Cortex of kidney (tissue), 1 donor: ENCODE measurements at places on chromosomes 7 and 10.

GRCh38 chr7:108308903-108309302 is 147.3 kb downstream of the NRCAM start:
- DNase-seq, result no peak

- DNase-seq, result no peak
Observed at GRCh38 chr7:12595148-12595547, 24.6 kb downstream of the SCIN start.

DNA sequence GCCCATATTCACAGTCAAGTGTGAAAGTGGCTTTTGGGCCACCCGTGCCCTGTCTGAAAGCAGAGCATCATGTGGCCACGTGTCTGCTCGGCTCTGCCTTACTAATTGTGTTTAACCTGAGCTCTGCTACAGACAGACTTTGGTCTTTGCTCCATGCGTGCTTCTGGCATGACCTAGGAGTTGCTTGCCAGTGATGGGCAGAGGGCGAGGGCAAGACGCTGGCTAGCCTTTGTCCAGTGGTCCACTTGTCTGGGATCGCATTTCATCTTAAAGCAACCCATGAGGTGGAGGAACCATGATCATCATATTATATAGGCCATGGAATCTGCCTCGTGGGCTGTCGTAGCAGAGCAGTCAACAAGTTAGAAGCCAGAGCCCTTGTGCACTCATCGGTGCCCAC is 123.3 kb upstream of the INSYN2A start:
- DNase-seq, result no peak

DNA sequence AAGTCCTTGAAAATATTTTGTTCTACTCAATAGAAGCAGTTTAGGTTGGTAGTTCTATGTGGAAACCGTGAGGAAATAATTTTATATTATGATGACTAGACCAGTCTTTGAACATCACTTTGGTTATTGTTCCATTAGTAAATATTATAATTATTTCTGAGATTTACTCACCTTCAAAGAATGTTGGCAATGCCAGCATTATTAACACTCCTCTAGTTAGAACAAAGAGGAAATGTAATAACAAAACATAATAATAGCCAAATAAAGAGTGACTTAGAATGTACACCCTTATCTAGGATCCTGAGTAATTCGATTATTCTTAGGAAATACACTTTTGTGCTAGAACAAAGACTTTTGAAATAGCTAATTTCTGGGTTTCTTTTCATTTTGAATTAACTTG is 121.1 kb downstream of the CFTR start:
- no peak for DNase-seq

- DNase-seq, result no peak
Observed at GRCh38 chr10:86195521-86196157, 171.0 kb downstream of the GRID1 start.

DNA sequence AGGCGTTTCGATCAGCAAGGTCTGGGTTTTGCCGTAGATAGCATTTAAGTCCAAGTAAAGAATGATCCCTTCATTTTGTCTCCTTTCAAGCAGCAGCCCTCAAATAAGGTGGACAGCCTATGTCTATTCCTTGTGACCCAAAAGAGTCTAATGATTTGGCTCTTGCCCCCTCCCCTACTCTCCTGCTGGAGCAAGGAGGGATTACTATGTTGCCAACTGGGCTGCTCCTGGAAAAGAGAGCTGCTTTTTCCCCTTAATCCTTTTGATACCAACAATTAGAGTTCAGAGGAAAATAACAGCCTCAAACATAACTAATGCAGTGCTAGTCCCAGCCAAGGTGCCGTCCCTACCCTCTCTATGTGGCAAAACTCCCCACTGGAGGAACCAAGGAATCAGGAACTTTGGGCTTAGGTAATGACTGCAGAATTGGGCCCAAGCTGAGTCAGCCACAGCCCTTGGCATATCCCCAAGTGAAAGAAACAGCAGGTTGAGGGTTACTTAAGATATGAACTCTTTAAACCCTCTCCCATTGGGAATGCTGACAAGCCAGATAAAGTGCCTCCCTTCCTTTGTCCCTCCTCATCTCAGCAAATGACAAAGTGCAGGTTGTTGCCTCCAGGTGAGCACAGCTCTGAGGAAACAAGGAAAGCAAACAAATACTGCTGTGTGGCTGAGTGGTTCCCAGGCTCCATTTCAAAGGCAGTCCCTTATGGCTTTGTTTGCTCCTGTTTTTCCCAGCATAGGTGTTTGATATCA is 643.7 kb downstream of the INHBA start:
- DNase-seq, result no peak

GRCh38 chr10:43765516-43765915 is 116.8 kb upstream of the ZNF32 start:
- no peak for DNase-seq

GRCh38 chr10:114370199-114370598 is 34.1 kb downstream of the AFAP1L2 start:
- no peak for DNase-seq

DNA sequence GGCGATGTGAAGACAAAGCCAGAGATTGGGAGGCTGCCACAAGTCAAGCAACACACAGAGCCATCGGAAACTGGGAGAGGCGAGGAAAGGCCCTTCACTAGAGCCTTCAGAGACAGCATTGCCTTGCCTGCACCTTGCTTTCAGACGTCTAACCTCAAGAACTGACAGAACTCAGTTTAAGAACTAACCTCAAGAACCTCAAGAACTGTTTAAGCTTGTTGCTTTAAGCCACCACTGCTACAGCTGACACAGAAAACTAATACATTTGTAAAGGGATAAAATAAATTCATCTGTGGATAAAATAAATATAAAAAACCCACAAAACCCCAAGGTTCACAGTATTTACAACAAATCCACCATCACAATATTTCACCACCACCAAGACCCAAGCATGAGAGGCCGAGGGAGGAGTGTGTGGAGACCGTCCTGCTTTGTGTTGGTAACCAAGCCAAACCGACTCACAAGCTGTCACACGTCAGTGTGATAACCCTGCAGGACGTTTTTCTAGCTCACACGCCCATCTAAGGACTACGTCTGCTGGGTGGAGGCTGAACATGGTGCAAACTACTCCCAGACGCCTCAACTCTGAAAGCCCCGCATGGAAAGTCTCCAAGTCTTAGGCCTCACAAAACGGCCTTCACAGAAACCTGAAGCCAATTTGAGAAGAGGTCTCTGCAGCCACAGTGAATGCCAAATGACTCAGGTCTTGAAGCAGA is 116.8 kb downstream of the ABLIM1 start:
- DNase-seq, result no peak

DNA sequence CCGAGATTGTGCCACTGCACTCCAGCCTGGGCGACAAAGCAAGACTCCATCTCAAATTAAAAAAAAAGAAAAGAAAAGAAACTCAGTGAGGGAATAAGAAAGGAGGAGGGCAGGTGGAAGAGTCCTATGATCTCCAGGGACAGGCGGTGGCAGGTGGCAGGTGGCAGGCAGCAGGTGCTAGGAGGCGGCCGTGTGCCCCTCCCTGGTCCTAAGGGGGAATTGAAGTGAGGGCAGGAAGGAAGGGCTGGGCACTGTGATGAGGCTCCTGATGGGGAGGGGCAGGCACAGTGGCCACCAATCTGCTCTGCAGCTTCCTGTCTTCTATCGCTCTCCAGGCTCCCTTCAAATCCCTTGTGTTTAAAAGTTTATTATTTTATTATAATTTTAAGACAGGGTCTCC is 41.2 kb upstream of the UBE3C start:
- DNase-seq, result no peak

GRCh38 chr7:151449990-151450389 is 10.0 kb upstream of the CRYGN start:
- no peak for DNase-seq

DNA sequence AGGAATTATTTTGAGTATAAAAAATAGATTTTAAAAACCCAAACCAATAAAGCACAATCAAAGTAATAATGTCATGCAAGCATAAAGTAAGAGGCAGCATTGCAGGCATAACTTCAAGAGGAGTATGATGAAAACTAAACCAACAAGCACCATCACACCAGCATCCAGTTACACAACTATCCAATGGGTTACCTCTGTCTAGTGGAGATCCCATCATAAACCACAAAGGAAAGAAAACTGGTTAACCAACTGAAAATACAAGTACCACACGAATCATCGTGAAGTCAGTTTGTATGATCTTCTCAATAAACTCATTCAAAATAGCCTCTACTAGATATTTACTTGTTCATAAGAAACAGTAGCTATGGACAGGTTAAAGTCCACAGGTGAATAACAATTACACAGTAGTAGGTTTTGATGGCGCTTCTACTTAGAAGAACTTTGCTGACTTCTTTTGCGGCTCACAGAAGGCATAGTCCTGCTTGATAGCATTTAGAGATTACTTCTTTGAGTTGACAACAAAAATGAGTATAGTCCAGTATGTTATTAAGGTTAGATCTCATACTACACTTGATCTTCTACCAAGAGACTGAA is 116.6 kb downstream of the MICU1 start:
- no peak for DNase-seq

DNA sequence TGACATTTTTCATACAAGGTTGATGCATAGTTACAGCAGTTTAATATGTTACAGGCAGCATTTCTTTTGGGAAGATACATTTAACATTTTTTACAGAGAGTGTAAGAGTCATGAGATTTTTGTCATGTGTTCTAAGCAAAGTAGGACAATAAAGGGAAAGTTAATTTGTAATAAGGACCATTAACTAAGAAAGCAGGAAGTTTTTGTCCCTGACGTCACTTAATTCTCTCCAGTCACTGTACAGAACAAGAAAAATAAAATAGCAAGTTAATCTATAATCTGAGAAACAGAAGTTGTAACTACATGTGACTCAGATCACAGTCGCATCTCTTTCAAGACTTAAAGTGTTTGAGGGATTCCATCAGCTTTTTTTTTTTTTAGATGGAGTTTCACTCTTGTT is 49.5 kb upstream of the CAPZA2 start:
- DNase-seq, result no peak

DNA sequence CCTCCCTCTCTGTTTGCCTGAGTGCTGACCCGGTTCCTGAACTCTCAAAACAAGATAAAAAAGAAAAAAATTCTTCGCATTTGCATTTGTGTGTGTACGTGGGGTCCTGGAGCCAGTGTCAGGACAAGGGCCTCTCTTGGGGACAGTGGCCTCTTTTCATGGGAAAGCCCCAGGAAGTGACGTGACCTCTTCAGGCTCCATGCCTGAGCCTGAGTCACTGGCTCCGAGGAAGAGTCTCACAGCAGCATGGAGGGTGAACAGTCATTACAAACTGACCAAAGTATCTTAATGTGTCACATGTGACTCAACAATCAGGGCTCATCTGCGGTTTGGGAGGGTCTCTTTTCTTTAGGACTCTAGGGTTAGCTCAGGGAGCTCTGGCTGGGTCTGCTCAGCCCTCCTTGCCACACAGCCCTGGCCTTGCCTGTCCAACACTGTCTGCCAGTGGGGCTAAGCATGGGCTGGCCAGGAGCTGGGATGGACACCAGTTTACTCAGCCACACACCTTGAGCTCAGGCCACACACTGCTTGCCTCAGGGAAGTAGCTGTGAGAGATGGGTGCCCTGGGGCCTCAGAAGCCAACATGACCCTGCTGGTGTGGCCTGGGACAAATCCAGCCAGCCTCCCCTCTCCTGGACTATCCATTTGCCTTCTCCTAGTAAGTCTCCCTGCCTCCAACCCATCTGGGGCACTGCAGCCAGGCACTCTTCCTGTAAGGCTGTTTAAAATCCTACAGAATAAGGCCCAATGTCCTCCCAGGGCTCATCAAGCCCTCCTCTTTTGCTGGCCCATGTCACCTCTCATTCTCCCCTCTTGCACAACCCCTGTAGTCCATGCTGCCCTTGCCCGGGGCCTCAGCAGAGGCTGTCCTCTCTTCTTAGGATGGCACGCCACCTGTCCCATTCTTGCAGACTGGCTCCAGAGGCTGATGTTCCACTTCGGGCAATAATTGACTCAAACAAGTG is 10.5 kb downstream of the TMEM273 start:
- no peak for DNase-seq

DNA sequence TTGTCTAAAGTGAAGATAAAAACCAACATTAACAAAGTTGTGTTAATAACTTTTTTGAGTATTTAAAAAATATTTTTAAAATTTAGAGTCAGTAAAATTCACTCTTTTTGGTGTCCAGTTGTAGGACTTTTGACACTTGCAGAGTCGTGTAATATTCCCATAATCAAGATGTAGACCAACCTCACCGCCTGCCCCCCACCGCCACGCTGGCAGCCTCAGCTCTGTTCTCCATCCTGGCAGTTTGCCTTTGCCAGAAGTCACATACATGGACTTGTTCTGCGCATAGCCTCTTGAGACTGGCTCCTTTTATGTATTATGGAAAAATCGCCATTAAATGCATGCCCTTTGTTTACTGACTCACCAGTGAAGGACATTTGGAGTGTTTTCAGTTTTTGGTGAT is 27.3 kb upstream of the SYCE1 start:
- DNase-seq, result no peak

- DNase-seq, result no peak
Observed at GRCh38 chr10:44178856-44179255, 206.0 kb downstream of the CXCL12 start.

DNA sequence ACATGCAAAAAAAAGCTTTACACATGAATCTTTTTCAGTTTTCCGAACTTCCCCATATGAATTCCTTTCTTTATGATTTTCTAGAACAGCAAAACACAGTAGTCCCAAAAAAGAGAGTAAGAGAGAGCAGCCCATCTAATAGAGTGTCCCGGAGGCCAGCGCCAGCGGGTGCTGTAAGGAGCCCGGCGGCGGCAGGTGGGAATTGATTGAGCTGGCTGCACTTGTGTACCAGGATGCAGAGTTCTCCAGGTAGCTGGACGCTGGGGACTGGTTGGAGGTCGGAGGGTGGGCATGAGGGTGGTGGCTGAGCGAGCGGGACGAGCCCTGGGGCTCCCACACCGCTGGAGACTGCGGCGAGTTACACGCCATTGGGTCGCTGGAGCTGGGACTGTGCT is 4.0 kb downstream of the DLX5 start:
- no peak for DNase-seq

DNA sequence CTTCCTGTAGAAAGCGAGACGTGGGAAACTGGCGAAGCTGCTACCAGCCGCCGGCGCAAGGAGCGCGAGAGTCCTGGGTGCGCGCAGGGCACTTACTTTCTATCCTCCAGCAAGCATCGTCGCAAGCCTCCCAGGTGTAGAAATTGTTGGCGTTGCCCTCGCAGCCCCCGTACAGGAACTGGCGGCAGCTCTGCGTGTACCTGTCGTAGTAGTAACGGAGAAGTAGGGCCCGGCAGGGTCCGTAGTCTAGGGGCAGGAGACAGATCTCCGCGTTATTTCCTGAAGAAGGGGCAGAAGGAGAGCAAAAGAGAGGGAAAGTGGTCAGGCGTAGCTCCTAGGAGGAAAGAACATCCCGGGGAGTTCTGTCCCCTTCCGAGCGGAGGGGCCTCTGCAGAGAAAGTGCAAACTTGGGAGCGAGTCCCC is 501 bp downstream of the TFPI2 start:
- DNase-seq, result no peak
